ENCODE measurements at places on chromosomes 3 and 15. TPM values are rescaled to one million over a fixed set of nuclear protein-coding genes. Genes with fewer than 3 reads are reported as not detected.

Gene MYO5C
- total RNA-seq = 58.3 TPM

GRCh38 chr15:85580879-85581278 is 200.5 kb downstream of the AKAP13 start:
- DNase-seq = no peak

- no peak for DNase-seq
Observed at GRCh38 chr15:50257924-50258323, 7.6 kb downstream of the HDC start.

Gene GASK1A
- total RNA-seq = 14.6 TPM

GRCh38 chr3:175075269-175075668 is 216.1 kb downstream of the NAALADL2 start:
- DNase-seq = no peak

DNA sequence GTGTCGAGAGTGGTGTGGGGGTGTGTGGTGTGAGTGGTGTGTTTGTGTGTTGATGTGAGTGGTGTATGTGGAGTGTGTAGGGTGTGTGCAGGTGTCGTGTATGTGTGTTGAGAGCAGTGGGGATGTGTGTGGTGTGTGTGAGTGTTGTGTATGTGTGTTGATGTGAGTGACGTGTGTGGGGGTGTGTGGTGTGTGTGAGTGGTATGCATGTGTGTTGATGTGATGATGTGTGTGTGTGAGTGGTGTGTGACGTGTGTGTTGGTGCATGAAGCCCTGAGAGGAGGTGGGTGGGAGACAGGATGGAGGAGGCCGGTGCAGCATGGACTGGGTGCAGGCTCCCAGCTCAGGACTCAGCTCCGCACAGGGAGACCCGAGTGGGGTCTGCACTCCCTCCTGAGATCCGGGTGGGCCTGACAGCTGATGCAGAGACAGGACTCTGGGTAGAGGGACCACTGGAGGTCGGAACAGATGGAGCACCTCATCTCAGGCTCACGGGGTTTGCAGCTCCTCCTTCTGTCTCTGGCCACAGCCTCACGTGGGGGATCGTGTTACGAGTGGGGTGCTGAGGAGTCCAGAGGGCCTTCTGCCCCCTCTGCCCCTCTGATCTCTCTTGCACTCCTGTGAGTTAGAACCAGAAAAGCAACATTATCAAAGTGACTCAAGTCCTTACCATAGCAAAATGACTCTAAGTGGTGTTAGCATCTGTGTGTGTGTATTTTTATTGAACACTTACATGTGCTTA is 41.3 kb downstream of the ARNT2 start:
- no peak for DNase-seq

DNA sequence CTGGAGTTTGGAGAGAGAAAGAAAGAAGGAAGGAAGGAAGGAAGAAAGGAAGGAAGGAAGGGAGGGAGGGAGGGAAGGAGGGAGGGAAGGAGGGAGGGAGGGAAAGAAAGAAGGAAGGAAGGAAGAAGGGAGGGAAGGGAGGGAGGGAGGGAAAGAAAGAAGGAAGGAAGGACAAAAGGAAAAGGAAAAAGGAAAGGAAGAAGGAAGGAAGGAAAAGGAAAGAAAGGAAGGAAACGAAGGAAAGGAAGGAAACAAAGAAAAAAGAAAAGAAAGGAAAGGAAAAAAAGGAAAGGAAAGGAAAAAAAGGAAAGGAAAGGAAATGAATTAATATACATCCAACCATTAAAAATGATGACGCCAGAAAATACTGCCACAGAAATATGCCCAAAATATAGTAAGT is 18.7 kb upstream of the OR4F6 start:
- no peak for DNase-seq

GRCh38 chr15:55683376-55683775 is 59.6 kb downstream of the PRTG start:
- no peak for DNase-seq

Gene TRH
- total RNA-seq = 0.65 TPM

GRCh38 chr15:46091860-46092450 is 457.1 kb downstream of the SQOR start:
- DNase-seq = no peak

- DNase-seq = peak; percentile 63
Observed at GRCh38 chr15:90956274-90957030, 1.8 kb downstream of the RCCD1 start.

Gene NR2E3
- total RNA-seq = 0.24 TPM

DNA sequence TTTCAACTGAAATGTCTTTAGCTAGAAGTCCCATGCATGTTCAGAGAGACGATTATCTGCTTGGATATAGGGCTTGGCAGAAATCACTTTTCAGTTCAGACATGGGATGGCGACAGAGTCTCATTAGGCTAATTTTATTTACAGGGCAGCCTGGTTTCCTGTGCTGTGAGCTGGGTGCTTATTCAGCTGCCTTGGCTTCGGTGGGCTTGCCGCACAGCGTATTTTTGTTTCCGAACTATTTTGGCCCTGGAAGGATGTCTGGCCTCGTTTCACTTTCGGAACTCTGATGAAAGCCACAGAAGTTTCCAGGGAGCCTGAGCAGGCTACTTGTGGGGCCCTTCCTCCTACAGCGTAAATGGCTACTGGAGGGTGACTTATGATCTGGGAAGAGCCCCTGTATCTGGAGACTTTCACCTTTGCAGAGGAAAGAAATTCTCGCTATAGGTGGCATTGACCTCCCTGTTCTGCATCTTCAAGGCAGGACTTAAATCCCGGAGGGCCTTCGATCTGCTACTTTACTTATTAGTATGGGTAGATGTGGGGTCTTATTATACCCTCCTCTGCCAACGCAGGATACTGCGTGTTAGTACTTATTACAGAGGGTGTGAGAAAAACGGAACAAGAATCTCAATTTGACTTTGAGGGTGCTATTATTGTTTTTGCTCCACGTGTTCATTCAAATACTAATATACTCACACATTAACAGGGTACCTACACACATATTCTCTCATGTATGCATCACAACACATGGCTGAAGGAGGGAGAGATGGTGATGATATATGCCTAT is 364.0 kb upstream of the RBMS3 start:
- DNase-seq = no peak
